Neuronal stem cell (in vitro differentiated cells): ENCODE measurements at places on chromosomes 7 and 10.
A peak's percentile ranks its signal among the peaks of the same experiment; 100 is the strongest.

GRCh38 chr7:116672596-116673456 is 830 bp downstream of the MET start:
- DNase-seq, result no peak

DNA sequence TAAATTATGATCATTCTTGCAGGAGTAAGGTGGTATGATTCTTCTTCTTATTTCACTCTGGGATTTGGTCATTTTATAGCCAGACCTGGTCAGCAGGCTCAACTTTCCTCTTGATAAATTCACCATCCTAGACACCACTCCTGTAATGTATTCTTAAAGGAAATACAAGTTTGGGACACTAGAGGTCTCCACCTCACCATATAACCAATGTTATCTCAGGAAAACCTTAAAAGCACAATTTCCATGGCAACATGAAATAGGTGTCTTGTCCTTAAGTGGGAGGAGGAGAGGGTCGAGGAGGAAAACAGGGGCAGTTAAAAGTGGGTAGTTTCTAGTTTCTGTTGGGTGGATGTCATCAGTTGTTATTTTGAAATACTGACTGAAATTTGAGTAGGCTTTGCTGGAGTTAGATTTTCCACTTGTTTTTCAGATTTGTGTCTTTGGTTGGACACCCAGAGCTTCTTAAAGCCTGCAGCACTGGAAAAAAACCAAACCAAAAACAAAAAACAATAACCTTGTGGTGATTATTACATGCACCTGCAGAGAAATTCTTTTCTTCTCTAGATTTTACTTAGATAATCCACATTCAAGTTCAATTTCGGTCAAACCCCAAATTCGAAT is 163.1 kb downstream of the PRKCQ start:
- DNase-seq, result peak; percentile 58

DNA sequence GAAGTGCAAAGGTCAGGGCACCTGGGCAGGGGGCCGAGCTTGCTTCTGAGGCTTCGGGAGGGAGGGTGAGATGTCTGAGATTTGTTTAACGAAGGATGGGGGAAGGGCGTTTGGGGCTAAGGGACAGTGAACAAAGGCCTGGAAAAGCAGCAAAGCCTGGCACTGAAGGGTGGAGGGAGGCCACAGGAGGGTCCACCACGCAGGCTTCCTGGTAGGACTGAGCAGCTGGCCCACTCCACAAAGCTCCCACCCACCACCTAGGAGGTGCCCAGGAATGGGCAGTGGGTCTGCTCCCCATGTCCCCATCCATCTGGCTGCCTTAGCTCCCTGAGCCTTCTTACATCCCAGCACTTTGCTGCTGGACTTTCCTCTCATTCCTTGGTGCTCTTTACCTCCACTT is 39.4 kb upstream of the CXCL12 start:
- DNase-seq, result no peak

- DNase-seq, result peak; percentile 56
Observed at GRCh38 chr7:149772241-149772955, 990 bp downstream of the ZNF467 start.

DNA sequence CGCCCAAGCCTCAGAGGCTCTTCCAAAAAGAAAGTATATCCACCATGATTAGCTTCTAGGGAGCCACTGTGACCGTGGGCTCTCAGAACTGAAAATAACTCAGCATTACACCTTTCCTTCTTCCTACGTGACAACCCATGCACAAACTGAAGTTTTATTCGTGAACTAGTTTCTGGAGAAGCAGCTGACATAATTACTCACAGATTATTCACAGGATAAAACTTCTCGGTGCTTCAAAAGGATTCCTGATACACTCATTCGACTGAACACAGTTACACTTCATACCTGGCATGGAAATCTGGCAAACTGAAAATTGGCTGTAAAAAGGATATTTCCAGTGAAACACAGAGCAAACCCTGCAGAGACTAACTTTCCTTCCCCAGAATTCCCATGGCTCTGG is 139.2 kb upstream of the PTER start:
- no peak for DNase-seq

- no peak for DNase-seq
Observed at GRCh38 chr7:147894271-147894670, 696.3 kb upstream of the C7orf33 start.

- DNase-seq, result peak; percentile 33
Observed at GRCh38 chr7:47435889-47436312, 146.0 kb downstream of the TNS3 start.

DNA sequence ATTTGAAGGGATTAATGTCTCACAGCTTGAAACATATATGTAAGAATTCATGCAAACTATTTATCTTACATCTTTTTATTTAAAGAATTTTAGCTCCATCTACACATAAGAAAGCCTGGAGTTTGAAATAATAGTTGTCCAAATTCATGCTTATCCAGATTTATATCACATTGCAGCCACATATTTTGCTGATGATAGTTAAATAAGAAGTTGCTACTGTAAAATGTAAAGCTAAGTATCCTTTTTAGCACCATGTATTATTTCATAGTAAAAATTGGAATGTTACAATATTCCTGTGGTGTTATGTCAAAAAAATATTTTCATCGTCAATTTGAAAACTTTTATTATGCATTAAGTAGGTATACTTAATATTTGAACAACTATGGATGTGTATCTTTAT is 27.3 kb upstream of the UMAD1 start:
- no peak for DNase-seq

- DNase-seq, result no peak
Observed at GRCh38 chr7:38629651-38630510, 1.3 kb downstream of the AMPH start.

- DNase-seq, result no peak
Observed at GRCh38 chr10:66784770-66785169, 141.1 kb upstream of the LRRTM3 start.

DNA sequence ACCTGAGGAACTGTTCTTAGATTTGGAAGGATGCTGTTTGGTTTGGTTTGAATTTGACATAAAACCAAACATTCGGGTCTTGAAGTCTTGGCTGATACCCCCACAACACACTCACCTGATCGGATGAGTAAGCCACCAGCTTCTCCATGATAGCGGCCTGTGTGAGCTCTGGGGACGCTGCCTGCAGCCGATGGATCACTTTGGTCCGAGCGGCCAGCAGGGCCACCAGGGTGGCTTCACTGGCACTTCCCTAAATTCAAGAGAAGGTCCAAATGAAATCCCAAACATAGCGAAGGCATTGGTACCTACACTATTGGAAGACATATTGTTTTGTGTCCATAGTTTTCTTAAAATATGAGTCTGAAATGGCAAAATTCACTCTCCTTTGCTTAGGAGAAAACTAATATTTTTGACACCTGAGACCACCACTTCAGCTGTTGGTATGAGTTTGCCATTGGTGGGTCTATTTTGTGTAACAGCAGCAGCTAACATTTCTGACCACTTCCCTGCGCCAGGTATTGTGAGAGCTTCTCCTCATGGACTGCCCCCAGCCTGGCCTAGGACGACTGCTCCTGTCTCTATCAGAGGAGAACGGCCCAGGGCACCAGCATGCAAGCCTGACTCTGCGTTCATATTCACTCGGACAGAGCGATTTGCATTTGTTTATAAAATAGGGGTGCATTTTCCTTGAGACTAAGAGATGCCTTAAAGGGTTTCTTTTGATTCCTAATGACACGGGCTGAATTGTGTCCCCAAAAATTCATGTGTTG is 35.9 kb downstream of the DDC start:
- no peak for DNase-seq

DNA sequence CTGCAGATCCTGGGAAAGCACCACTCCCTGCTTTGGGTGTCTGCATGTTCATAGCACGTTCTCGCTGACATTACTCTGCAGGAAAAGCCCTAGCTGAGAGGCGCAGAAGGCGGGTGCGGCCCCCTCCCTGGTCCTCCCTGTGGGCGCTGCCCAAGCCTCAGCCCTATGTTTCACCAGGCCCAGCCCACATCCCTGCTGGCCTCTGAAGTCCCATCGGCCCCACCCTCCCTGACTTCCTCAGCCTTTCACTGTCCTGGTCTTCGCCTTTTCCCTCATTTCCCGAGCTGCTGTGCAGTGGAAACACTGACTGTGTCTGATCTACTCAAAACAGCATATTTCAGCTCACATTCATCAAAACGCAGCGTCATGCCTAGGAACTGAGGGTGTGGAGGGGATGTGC is 36.3 kb upstream of the DIP2C start:
- no peak for DNase-seq

- DNase-seq, result no peak
Observed at GRCh38 chr10:4765428-4765827, 60.6 kb upstream of the AKR1E2 start.

DNA sequence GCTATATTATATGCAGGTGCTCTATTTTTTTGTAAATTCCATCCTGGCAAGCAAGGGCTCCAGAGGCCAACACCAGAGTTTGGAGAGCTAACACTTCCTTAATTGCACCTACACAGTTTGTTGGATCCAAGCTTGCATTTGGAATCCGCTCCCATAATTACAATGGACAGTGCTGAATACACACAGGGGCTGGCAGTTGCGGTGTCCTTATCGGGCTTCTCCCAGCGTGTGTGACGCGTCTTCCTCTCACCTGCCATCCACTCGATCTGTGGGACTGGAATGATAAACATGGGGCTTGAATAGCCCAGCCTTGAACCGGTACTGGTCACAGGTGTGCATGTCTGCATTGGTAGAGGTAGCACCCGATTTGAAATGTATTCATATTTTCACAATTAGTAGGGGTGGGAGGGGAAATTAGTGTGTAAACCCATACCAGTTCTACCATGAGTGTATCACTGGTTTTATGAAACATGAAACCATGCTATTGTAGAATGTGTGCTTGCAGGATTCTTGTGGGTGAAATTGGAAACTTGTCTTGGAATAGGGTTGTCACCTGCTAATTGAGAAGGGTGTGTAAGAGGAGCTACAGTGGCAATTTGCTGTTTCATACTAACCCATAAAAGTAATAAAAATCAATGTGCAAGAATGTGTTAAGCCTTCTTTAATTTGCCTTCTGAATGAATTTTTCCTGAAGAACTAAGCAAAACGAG is 316.5 kb downstream of the WDR11 start:
- no peak for DNase-seq

GRCh38 chr7:107953265-107953923 is 49.6 kb downstream of the LAMB1 start:
- DNase-seq, result no peak

- DNase-seq, result no peak
Observed at GRCh38 chr7:111841596-111842205, 279.4 kb upstream of the IMMP2L start.

DNA sequence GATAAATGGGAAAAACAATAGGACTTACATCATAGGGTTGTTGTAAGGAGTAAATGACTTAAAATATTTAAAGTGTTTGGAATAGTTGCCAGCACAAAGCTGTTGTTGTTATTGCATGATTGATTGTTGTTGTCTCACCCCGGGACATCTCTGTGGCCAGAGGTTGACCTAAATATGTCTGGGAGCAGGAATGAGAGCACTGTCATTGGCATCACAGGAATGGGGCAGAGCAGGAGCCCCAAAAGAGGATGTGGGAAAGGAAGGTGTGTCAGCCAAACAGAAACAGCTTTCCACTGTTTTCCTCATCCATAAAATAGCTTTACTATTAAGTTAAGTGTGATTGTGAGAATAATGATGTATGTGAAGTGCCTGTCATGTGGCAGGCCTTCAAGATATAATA is 121.6 kb downstream of the TMEM168 start:
- DNase-seq, result no peak

DNA sequence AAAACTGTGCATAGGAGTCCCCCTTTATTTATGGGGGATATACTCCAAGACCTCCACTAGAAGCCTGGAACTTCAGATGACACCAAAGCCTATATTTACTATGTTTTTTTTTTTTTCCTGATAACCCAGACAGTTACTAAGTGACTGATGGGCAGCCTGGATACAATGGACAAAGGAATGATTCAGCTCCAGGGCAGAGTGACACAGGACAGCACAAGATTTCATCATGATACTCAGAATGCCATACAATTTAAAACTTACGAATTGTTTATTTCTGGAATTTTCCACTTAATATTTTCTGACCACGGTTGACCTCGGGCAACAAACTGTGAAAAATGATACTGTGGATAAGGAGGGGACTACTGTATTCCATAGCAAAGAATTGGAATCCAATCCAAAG is 843.6 kb downstream of the PCDH15 start:
- no peak for DNase-seq

GRCh38 chr7:85471740-85472139 is 284.9 kb upstream of the SEMA3D start:
- DNase-seq, result no peak

GRCh38 chr10:104043185-104043830 is 42.4 kb downstream of the COL17A1 start:
- no peak for DNase-seq

DNA sequence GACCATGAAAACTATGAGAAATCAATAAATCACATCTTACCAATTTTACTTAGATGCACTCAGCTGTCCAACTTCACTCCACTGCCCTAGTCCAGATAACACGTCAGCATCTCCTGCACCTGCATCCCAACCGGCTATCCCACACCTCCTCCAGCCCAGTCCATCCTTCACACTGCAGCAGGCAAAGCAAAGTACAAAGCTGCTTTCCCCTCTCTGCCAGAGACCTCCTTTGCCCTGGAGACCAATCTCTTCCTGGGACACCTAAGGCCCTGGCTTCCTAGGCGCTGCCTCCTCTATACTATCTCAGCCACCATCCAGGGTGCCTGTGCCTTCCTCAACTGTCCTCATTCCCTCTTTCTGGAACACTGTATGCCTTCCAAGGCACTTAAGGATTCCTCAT is 90.3 kb upstream of the DDC start:
- no peak for DNase-seq

- DNase-seq, result no peak
Observed at GRCh38 chr7:155984028-155984580, 171.8 kb upstream of the SHH start.

GRCh38 chr7:46247664-46248063 is 326.6 kb upstream of the IGFBP3 start:
- DNase-seq, result no peak

DNA sequence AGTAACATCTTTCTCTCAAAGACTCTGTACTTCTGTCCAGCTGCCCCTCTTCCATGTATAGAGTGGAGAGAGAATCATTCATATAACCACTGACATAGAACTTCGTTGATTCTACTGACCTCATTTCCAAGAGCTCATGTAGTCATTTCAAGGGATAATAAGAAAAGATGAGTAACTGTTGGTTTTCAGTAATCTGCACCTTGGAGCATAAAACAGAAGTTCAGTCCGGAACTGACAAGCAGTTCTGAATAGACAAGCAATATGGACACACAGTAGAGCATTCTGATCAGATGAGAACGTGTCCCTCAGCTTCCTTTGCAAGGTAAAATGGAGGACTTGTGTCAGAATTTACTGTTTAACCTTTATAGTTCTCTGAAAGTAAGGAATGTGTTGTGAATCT is 847.1 kb downstream of the REEP3 start:
- no peak for DNase-seq

- no peak for DNase-seq
Observed at GRCh38 chr7:98467570-98468312, 66.9 kb upstream of the BAIAP2L1 start.

DNA sequence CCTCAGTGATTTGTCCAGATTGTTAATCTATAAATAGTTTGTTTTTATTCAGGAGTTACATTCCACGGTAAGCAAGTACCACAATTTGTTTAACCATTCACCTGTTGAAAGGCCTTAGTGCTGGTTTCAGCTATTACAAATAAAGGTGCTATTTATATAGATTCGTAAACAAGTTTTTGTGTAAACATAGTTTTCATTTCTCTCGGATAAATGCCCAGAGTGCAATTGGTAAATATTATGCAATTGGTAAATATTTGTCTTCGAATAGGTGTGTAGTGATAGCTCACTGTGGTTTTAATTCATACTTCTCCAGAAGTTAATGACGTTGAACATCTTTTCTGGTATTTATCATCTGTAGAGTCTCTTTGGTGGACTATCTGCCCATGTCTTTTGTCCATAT is 76.4 kb upstream of the RSU1 start:
- no peak for DNase-seq
